ENCODE measurements at places on chromosomes 16 and 17.

GRCh38 chr16:984736-985636, 3.4 kb downstream of the SOX8 start:
- DNase-seq, result no peak

GRCh38 chr17:68378268-68379176, 78.8 kb downstream of the WIPI1 start:
- no peak for DNase-seq

- no peak for DNase-seq
Measured at GRCh38 chr16:676565-676902, 1.1 kb downstream of the RHBDL1 start.

DNA sequence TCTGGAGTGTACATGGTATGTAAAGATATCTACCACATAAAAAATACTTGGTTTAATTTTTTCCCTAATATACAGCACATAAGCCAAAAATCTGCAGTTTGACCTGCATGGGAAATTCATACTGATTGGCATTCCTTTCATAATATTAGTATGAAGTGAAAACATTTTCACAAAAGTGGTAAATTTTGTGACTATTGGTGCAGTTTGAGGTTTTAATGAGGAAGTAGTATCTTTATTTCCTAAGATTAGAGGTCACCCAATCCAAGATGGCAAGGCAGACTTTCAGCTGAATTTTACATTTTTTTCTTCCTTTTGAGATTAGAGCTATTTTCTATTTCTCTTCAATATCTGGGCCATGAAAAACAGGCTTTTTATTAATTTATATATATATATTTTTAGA, 21.2 kb downstream of the METTL9 start:
- DNase-seq, result no peak

GRCh38 chr17:2904135-2904534, 107.9 kb downstream of the RAP1GAP2 start:
- peak; percentile 83 for DNase-seq

DNA sequence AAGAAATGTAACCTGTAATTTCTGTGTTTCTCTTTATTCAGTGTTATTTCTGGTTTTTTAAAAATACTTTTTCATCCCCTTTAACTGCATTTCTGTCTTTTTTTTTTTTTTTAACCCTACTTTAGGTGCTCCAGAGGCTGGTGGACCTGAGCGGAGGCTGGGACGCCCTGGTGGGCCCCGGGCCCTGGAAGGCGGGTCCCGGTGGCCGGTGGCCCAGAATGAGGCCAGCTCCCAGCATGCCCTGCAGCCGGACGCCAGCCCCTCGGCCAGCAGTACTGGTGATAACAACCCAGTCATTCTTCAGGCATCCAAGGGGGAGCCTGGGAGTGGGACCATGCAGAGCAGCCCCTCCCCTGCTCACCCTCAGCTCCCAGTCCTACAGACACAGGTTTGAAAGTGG, 1.5 kb downstream of the SRCAP start:
- peak; percentile 28 for DNase-seq

DNA sequence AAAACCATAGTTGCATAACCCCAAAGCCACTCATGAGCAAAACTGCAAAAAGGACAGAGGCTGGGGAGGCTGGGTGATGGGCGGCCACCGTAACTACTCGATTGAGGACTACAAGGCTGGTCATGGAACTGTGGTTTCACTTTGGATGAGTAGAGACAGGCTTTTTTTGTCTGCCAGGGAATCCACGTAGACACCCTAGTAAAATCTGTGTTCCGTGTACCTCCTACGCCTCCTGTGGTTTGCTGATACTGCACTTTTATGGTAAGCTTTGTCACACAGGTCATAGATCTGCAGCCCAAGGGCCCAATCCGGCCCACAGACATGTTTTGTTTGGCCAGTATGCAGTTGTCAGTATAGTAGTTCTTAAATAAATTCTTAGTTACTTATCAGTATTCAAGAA, 2.2 kb upstream of the TLCD3B start:
- DNase-seq, result no peak

DNA sequence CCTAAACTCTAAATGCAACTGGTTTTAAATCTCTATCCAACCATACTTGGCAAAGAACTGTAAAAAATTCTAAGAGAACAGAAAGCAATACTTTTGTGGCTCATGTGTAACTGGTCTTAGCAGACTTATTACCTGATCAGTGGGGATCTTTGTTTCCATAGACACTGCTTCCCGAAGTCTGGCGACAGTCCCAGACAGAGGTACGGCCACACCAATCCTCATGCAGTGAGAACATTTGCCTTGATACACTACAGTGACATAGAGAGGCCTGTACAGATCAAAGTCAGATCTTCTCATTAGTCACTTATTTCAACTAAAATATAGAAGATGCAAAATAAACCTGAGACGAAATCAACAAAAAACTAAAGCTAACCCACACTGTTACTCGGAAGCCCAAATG, 43.9 kb downstream of the USP31 start:
- DNase-seq, result no peak

- DNase-seq, result no peak
Measured at GRCh38 chr17:37488009-37488604, 1.6 kb upstream of the DUSP14 start.

GRCh38 chr16:51696376-51696775, 545.3 kb upstream of the SALL1 start:
- no peak for DNase-seq

DNA sequence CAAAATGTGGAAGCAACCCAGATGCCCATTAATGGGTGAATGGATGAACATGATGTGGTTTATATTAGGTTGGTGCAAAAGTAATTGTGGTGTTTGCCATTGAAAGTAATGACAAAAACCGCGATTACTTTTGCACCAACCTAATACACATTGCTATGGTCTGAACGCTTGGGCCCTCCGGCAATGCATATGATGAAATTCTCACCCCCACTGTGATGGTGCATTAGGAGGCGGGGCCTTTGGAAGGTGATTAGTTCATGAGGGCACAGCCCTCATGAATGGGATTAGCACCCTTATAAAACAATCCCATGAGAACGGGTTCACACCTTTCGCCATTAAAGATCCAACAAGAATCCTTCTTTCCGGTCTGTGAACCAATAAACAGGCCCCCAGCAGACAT, 25.3 kb upstream of the PRM1 start:
- DNase-seq, result no peak

Data from BE2C (cell line).